CD4-positive, alpha-beta T cell treated with Interleukin-21 for 1 hour (primary cell): ENCODE measurements at places on chromosomes 3 and 15.

GRCh38 chr3:102123590-102124190, 274.4 kb downstream of the NFKBIZ start:
- no peak for DNase-seq

GRCh38 chr3:119913021-119913420, 131.1 kb downstream of the NR1I2 start:
- no peak for DNase-seq

- no peak for DNase-seq
Measured at GRCh38 chr3:129366312-129366831, 62.1 kb downstream of the EFCAB12 start.

- no peak for DNase-seq
Measured at GRCh38 chr3:26100176-26100575, 310.3 kb downstream of the OXSM start.

- DNase-seq, result no peak
Measured at GRCh38 chr3:159859424-159859823, 129.2 kb upstream of the IL12A start.
